ENCODE measurements at places on chromosomes 16 and 17.

DNA sequence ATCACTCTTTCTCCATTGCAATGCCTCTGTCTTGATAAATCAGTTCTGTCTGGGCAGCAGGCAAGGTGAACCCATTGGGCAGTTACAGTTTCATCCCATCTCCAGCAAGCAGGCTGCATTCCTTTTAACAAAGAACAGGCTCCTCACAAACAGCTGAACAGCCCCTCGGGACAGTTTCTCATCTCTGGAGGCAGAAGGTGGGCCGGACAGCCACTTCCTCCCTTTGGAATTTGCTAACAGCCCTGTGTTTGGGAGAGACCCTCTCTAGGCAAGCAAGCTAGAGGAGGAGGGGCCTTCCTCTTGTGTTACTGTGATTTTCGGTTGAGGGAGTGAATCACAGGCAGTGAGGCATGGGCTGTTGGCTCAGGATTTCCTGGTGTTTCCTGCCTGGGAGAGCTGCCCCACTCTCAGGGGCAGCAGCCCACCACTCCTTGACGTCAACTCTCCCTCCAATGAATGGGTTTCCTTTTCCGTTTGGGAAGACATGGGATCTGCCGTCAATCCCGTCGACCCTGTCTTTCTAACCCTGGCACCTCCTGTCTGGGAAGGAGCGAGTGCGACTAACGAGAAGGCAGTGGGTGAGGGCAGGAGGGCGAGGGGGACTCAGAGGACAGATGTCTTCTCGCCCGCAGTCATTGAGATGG is 3.7 kb upstream of the PGS1 start:
- DNase-seq = peak; percentile 84

GRCh38 chr17:66967837-66968543 is 3.5 kb downstream of the CACNG4 start:
- DNase-seq = no peak

DNA sequence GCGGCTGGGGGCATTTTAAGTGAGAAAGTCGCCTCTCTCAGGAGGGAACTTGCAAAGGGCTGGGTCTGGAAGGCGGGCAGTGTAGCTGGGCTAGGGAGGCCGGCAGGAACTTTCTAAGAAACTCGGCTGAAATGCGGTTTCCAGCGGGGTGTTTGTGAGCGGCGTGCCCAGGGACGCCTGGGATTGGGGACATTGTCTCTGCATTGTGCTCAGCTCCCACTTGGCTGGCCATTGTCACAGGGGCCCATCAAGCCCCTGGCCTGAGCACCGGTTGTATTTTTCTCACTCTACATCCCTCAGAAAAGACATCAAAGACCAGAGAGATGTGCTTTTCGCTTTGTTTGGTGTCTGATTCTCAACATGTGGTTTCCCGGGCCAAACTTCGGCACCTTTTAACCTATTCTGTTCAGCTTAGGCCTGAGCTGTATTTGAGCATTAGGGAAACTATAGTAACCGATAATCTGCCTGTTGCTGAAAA is 291.1 kb upstream of the IRX3 start:
- peak; percentile 64 for DNase-seq

DNA sequence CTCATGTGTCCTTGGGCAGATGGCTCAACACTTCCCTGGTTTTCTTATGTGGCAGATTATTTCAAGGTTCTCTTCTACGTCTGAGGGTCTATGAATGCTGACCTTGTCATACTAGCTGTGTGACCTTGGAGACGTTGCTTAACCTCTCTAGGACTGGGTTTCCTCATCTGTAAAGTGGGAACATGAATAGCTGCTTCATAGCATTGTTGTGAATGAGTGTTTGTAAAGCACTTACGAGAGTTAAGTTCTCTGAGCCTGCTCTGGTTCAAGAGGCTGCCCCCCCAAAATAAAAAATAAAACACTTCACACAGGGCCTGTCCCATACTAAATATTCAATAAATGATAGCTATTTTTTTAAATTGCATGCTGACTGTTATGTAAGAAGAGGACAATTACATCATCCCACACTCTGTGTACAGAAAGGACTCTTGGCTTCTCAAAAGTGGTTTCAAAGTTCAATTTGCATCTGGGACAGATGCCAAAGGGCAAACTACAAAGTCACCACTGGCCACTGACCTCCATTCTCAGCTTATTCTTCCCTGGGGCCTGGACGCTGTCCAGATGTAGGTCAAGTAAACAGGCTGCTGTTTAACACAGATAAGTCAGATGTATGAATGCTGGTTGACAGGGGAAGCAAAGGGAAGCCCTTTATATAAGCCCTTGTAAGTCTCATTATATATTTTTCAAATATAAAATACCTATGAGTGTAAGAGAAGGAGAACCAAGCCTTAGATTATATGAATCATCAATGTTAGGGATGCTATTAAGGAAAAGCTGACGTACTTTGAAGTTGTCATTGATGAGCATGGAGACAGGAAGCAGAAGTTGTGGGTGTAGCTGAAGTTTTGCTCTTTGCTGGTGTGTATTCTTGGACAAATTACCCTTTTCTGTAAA is 15.4 kb upstream of the NDEL1 start:
- DNase-seq = no peak

DNA sequence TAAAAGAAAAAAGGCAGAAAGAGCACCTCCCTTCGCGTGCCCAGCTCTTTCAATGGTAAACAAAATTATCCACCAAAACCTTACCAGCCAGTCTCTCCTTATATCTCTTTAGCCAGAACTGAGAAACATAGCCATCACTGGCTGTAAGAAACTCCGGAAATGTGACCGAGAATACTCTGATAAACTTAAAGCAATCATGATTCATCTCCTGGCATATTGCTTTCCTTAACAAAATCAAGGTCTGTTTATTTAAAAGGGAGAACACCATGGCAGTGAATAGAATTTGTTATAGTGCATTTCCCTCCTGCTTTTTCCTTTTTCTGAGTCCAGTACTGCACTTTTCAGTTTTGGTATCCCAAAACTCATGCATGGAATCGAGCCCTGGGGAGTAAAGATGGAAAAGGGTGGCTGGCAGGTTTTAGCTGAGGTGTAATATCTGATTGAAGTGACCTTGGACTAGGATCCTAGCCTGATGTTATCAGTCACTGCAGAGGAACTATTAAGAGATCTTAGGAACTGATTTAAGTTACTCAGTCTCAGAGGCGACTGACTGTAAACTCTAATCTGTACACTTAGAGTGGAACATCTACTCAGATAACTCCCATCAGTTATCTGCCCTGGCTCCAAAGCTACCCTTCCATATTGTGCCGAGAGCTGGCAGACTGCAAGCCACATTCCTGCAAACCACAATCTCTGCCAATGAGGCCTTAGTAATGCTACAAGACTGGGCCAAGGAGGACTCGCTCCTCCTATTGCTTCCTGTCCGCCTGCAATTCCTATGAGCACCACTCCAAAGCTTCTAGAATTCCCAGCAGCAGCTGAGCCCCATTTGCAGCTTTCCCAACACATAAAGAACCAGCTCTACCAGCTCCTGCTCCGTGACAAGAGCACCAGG is 7.4 kb upstream of the COX10 start:
- DNase-seq = peak; percentile 7

- DNase-seq = no peak
These were observed 18.5 kb upstream of the TMIGD1 start for GRCh38 chr17:30352240-30352814.

- no peak for DNase-seq
These were observed 18.1 kb downstream of the RHBDL3 start for GRCh38 chr17:32283745-32284201.

GRCh38 chr17:14201988-14202380 is 34.7 kb downstream of the CDRT15 start:
- no peak for DNase-seq

DNA sequence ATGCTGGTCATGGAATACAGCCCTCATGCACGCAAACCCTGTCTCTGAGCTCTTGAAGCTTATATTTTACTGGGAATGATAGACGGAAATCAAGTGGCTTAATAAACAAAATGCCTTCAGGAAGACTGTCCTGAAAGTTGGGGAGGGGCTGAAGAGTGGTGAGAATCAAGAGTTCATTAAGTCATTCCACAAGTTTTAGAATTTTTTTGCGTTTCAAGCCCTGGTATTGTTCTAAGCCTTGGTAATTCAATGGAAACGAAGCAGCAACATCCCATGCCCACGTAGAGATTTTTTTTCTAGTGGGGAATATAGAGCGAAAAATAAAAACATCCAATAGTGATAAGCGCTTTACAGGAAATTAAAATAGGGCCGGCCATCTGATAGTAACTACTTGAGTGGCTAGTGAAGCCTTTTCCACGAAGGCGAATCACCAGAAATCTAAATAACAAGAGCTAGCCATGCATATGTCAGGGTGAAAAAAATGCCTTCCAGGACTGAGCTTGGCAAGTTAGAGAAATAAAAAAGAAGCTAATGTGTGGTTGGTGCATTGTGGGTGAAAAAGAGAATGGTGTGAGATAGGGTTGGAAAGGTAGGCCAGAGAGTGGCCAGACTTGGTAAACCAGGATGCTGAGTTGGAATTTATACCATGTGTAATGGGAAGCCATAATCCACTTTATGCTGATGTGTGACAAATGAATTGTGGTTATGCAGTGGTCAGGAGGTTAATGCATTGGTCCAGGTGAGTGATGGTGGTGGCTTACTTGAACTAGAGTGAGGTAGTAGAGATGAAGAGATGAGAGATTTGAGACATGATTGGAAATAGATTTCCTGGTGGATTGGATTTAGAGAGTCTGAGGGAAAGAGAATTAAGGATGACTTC is 772 bp downstream of the PFAS start:
- no peak for DNase-seq

DNA sequence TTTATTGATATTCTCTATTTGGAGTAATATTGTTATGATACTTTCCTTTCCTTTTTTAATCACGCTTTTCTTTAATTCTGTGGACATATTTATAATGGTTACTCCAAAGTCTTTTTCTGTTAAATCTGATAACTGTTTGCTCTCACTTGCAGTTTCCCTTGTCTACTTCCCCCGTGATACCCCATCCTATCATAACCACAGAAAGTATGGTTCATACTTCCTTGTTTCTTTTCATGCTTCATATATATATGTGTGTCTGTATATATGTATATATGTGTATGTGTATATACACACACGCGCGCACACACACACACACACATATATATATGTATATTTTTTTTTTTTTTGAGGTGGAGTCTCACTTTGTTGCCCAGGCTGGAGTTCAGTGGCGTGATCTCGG is 23.5 kb downstream of the SPECC1 start:
- DNase-seq = no peak

DNA sequence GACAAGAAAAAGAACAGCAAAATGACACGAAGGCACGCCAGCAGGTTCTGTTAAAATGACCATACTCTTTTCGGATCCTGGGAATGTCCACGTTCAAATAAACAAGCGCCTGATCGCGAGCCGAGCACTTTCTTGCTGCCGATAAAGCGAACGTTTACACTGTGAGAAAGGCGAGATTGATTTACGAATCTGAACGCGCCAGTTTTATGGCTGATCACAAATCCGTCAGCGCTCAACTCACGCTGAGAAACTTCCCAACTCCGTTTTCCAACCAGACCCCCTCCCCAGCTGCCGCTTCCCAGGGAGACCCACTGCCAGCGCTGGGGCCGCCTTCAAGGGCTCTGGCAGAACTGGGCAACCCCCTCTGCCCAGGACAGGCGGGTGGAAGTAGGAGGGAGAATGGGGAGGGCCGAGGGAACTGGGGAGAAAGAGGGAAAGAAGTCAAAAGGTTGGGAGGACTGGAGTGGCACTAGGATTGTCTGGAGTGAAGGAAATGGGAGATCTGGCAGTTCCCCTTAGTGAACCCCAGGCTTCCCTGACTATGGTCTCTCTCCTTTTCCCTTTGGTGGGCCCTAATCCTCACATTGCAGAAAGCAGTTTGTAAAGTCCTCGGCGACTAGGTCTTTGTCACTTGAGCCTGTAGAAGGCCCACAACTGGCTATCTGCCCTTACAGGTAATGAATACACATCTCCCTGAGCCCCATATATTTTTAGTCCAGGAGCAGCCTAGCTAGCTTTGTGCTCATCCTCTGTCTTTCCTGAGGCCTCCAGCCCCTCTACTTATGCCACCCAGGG is 6.9 kb downstream of the HOXB4 start:
- no peak for DNase-seq

DNA sequence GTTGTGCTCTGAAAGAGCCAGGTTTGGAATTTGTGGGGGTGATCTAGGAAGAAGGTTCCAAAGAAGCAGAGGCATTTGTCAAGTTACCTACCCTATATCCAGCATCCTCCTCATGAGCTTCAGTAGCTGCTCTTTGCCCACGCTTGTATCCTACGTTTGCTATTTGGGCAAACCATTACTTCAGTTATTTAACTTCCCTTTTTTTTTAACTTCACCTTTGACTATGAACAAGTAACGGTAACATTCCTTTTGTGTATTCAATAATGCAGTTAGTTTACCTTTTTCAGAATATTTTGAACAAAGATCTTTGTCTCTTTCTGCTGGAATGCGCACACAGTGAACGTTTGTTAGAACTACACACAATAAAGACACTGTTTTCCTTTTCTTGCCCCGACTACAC is 41.5 kb downstream of the CYB5B start:
- DNase-seq = no peak

DNA sequence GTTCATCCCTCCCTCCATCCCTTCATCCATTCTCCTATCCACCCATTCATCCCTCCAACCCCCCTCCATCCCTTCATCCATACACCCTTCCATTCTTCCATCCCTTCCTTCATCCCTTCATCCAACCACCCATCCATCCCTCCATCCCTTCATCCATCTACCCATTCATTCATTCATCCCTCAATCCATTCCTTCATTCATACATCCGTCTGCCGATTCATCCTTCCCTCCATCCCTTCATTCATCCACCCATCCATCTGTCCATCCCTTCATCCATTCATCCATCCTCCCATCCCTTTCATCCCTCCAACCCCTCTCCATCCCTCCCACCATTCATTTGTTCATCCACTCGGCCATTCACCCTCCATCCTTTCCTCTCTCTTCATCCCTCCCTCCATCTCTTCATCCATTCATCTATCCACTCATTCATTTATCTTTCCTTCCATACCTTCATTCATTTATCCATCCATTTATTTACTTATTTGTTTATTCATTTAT is 95.7 kb downstream of the FOXL1 start:
- no peak for DNase-seq

DNA sequence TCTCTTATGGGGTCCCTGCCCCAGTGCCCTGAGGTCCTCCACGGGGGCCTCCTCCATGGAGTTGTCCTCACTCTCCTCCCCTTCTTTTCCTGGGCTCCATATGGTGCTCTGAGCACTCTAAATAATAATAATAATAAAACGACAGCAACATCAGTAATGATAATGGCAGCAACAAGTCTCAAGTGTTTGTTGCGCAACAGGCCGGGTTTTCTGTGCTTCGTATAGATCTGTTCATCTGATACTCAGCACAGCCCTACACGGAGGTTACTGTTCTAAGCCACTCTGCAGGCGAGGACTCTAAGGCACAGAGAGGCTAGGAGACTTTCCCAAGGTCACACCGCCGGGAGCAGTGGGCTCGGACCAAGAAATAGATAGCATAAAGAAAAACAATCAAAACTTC is 13.7 kb downstream of the CIBAR2 start:
- DNase-seq = no peak

- DNase-seq = peak; percentile 70
These were observed 17.7 kb downstream of the RAI1 start for GRCh38 chr17:17698869-17699351.

Data from GM23338 (cell line).